Endothelial cell of umbilical vein (primary cell): ENCODE measurements at places on chromosomes 11 and 22. TPM values are rescaled to one million over a fixed set of nuclear protein-coding genes. Genes with fewer than 3 reads are reported as not detected.

The OR5J2 gene
- not detected in 2 replicates for total RNA-seq

The AGBL2 gene
- total RNA-seq, result 0.86 TPM in 1 of 2 replicates, not detected in the other

The TECTA gene
- 0.28 and 0.44 TPM in 2 replicates for total RNA-seq

DNA sequence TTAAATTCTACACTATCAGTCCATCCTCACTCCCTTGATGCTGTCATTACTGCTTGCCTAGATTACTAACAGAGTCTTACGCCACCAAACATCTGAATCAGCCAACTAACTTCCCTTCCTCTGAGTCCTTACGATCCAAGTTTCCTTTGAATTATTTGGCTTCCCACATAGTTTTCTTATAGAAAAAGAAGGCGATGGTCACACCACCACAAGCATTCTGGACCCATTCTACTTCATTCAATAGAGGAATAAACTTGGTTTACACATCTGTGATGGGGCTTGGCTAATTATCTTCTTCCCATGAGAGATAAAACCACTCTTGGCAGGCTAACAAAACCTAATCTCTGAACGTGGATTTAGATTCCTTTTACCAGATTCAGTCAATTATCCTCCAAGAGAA, 35.0 kb downstream of the INTS4 start:
- H3K4me3 ChIP-seq, result no peak overlapping the region
- DNase-seq, result peak; percentile 49
- H3K27ac ChIP-seq, result no peak overlapping the region
- no peaks in the 10 kb centered on the region for H3K4me1 ChIP-seq
- no peaks in the 10 kb centered on the region for H3K36me3 ChIP-seq
- no peaks in the 10 kb centered on the region for H3K27me3 ChIP-seq
